ENCODE measurements at places on chromosomes 5 and 9.
A peak's percentile ranks its signal among the peaks of the same experiment; 100 is the strongest.

GRCh38 chr5:144209361-144209760 lies 38.7 kb downstream of the KCTD16 start:
- H3K4me3 ChIP-seq: no peak overlapping the region
- no peak overlapping the region for H3K27ac ChIP-seq
- H3K4me1 ChIP-seq: peaks cover 3% of the 10 kb centered on the region
- no peak for DNase-seq
- H3K36me3 ChIP-seq: no peaks in the 10 kb centered on the region
- peaks cover 62% of the 10 kb centered on the region for H3K27me3 ChIP-seq

DNA sequence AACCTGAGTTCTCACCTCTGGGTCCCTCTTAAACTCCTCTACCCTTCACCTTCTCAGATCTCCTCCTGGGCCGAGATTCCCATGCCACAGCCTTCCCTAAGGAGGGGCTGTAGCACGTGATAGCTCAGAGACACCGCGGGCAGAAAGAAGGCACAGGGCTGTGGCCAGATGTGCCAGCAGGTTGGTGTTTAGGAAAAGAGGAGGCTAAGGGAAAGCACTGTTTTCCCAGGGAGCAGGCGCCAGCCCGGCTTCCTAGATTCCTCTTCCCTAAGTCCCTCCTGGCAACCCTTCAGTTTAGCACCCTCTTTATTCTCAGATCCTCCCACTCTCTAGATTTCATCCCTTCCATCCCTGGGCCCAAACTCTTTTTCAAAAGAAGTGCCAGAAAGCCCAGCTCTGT lies 59.4 kb upstream of the CCNG1 start:
- peaks cover 34% of the 10 kb centered on the region for H3K27me3 ChIP-seq
- peak overlapping the region; percentile 13 for H3K27ac ChIP-seq
- DNase-seq: no peak
- H3K36me3 ChIP-seq: no peaks in the 10 kb centered on the region

DNA sequence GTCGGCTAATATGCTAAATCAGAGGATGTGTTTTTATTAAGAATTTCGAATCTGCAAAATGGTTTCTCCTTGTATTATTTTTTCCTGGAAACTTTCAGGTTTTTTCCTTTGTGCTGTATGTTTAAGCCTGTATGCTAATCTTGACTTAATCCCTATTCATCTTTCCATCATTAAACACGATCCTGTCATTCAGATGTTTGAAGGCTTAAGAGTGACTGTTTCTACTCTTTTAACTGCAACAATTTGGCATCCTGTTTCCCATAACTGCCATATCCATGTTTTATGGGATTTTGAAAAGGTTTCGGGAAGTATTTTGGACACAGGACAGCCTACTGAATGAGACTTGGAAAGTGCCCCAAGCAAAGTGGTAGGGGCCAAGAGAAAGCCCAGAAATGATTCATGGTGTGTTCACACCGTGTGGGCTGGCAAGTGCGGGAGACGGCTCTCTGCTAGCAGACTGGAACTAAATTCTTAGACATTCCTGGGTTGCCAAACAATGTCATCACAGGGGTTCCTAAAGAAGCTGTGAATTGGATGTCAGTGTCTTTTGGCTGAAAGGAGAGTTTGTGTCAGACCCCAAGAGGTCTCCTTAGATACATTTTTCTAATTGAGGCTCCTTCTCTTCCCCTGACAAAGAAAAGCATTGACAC lies 125.4 kb upstream of the ADAMTS16 start:
- no peaks in the 10 kb centered on the region for H3K4me1 ChIP-seq
- DNase-seq: no peak
- H3K4me3 ChIP-seq: no peak overlapping the region
- H3K27me3 ChIP-seq: no peaks in the 10 kb centered on the region
- peaks cover 3% of the 10 kb centered on the region for H3K36me3 ChIP-seq
- H3K27ac ChIP-seq: no peak overlapping the region

GRCh38 chr9:111179577-111179976 lies 141.3 kb upstream of the LPAR1 start:
- no peak overlapping the region for H3K27ac ChIP-seq
- no peak for DNase-seq
- no peaks in the 10 kb centered on the region for H3K36me3 ChIP-seq
- no peaks in the 10 kb centered on the region for H3K27me3 ChIP-seq
- no peaks in the 10 kb centered on the region for H3K4me1 ChIP-seq

GRCh38 chr9:136725612-136726011 lies 13.2 kb downstream of the DIPK1B start:
- H3K36me3 ChIP-seq: peaks cover 81% of the 10 kb centered on the region
- H3K4me1 ChIP-seq: peaks cover 14% of the 10 kb centered on the region
- DNase-seq: no peak
- H3K27me3 ChIP-seq: no peaks in the 10 kb centered on the region
- no peak overlapping the region for H3K27ac ChIP-seq

DNA sequence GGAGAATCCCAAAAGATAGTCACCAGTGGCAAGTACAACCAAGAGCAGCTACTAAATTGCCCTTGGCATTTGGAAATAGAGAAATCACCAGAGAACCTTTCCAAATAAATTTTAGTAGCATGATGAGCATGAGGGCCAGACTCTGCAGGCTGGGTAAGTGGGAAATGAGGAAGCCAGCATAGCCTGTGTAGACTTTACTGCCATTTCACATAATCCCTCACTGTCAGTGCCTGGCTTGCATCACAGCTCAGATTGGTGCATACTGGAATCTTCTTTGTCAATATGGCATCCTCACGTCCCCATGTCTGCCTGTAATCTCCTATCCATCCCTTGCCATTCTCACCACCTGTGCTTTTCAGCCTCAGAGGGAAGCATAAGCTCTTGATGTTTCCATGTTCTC lies 14.5 kb downstream of the GRAMD2B start:
- H3K27ac ChIP-seq: peak overlapping the region; percentile 24
- H3K4me1 ChIP-seq: peaks cover 20% of the 10 kb centered on the region
- H3K4me3 ChIP-seq: peak overlapping the region; percentile 45
- no peaks in the 10 kb centered on the region for H3K27me3 ChIP-seq
- DNase-seq: no peak
- no peaks in the 10 kb centered on the region for H3K36me3 ChIP-seq
